ENCODE measurements at places on chromosomes 6 and 20. TPM values are rescaled to one million over a fixed set of nuclear protein-coding genes. Genes with fewer than 3 reads are reported as not detected.

HLA-F gene
- 9.8 TPM for total RNA-seq

HTR1E gene
- not detected for total RNA-seq

RPS6KA2 gene
- 5.1 TPM for total RNA-seq

UNC93A gene
- not detected for total RNA-seq

DNA sequence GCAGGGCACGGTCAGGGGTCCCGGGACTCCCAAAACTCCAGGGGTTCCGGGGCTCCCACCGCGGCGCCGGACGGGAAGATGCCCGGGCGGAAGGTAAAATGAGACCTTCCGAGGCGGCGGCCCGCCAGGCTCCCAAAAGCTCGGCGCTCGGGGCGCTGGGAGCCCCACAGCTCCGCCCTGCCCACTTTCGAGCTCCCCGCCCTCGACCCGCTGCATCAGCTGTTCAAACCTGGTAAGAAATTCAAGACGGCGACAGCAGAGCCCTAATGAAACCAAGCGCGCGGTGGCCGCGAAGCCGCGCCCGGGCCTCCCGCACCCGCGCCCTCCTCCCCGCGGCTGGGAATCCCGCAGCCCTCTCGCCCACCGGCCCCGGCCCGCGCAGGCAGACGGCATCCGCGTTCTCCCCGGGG is 369 bp downstream of the SLC4A11 start:
- H3K27me3 ChIP-seq: no peaks in the 10 kb centered on the region
- peak; percentile 51 for DNase-seq
- peak overlapping the region; percentile 92 for H3K4me3 ChIP-seq
- H3K4me1 ChIP-seq: peaks cover 39% of the 10 kb centered on the region
- H3K36me3 ChIP-seq: peaks cover under 1% of the 10 kb centered on the region

DNA sequence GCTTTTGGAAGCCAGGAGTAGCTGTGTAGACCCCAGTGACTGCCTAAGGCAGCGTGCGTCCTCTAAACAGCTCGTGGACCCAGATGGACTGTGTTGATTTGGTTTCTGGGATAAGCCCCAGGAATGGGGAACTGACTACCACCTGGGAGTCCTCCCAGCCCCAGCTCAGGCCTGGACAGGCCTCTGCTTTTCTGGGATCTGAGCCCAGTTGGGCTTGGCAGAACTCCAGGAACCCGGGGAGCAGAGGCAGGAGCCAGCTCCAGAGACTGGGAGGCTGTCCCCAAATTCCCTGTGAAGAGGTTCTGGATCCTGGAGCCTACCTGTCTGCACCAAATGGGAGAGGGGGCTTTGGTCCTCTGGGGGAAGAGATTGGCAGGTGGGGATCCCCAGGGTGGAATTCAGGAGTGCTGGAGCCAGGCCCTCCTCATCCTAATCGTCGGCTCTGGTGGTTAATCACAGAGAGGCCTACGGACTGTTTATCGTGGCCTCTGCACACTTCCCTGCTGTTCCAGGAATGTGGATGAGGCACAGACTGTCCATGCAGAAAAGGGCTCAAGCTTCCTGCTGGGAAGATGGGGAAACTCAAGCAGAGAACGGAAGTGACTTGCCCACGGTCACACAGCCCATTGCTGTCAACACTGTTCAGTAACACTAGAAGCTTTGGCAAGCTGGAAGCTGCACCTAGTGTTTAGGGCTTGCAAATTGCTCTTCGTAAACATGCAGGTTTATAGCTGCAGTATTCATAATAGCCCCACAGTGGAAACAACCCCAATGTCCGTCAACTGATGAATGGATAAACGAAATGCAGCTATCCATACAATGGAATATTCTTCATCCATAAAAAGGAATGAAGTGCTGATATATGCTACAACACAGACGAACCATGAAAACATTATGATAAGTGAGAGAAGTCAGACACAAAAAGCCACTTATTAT is 100.6 kb downstream of the KCNB1 start:
- peaks cover 12% of the 10 kb centered on the region for H3K27me3 ChIP-seq
- DNase-seq: peak; percentile 38
- no peak overlapping the region for H3K4me3 ChIP-seq
- H3K4me1 ChIP-seq: no peaks in the 10 kb centered on the region

- no peaks in the 10 kb centered on the region for H3K4me1 ChIP-seq
- H3K4me3 ChIP-seq: no peak overlapping the region
- H3K36me3 ChIP-seq: no peaks in the 10 kb centered on the region
Observed at GRCh38 chr6:167210375-167211294, 52.9 kb upstream of the GPR31 start.

GRCh38 chr20:37969949-37970855 is 63.1 kb downstream of the TTI1 start:
- no peaks in the 10 kb centered on the region for H3K27me3 ChIP-seq
- H3K4me3 ChIP-seq: no peak overlapping the region
- peak overlapping the region; percentile 23 for H3K27ac ChIP-seq
- H3K4me1 ChIP-seq: peaks cover 21% of the 10 kb centered on the region
- peak; percentile 69 for DNase-seq

- H3K4me1 ChIP-seq: no peaks in the 10 kb centered on the region
- H3K36me3 ChIP-seq: no peaks in the 10 kb centered on the region
- H3K27ac ChIP-seq: no peak overlapping the region
- H3K4me3 ChIP-seq: no peak overlapping the region
- no peak for DNase-seq
Observed at GRCh38 chr20:48931527-48932374, 10.2 kb downstream of the ARFGEF2 start.

DNA sequence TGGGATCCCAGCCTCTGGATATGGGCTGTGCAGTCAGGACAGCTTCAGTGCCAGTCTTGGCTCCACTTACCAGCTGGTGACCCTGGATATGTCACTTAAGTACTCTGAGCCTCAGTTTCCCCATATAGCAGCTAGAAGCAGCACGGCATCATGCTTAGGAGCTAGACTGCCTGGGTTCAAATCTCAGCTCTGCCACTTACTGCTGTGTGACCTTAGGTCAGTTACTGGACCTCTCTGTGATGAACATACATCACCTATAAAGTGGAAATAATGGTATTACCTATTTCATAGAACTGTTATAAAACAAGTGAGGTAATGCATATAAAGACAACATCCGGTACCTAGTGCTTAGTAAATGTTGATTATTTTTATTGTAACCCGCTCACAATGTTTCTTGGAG is 83.7 kb downstream of the GRM4 start:
- no peak overlapping the region for H3K4me3 ChIP-seq
- DNase-seq: no peak
- peaks cover 48% of the 10 kb centered on the region for H3K27me3 ChIP-seq
- H3K4me1 ChIP-seq: no peaks in the 10 kb centered on the region

- no peak for DNase-seq
- no peaks in the 10 kb centered on the region for H3K4me1 ChIP-seq
- no peaks in the 10 kb centered on the region for H3K36me3 ChIP-seq
- no peak overlapping the region for H3K4me3 ChIP-seq
Observed at GRCh38 chr6:71107911-71108420, 151.1 kb upstream of the B3GAT2 start.

Measured in PC-3 (cell line).